ENCODE measurements at places on chromosomes 6 and 20. TPM values are rescaled to one million over a fixed set of nuclear protein-coding genes. Genes with fewer than 3 reads are reported as not detected.
A peak's percentile ranks its signal among the peaks of the same experiment; 100 is the strongest.

DNA sequence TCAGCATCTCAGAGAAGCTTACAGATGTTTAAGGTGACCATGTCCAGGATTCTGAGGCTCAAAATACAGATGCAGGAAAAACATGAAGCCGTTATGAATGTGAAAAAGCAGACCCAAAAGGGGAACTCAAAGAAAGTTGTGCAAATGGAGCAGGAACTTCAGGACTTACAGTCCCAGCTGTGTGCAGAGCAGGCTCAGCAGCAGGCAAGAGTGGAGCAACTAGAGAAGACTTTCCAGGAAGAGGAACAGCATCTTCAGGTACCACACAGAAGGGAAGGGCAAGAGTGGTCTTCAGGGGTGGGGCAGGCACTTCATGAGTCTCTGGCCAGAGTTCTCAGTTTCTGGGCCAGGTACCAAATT is 15.2 kb downstream of the RNF8 start:
- DNase-seq = no peak

- peak; percentile 20 for DNase-seq
Measured at GRCh38 chr6:82057846-82058554, 189.5 kb downstream of the IBTK start.

Gene BPI
- total RNA-seq = not detected

Gene TRIM31
- 0.04 TPM for total RNA-seq

Data from foreskin keratinocyte (primary cell).